GM12878 (cell line): ENCODE measurements at places on chromosomes 2 and 18. TPM values are rescaled to one million over a fixed set of nuclear protein-coding genes. Genes with fewer than 3 reads are reported as not detected.

TUBA4B gene
- not detected in 2 replicates for total RNA-seq

DNA sequence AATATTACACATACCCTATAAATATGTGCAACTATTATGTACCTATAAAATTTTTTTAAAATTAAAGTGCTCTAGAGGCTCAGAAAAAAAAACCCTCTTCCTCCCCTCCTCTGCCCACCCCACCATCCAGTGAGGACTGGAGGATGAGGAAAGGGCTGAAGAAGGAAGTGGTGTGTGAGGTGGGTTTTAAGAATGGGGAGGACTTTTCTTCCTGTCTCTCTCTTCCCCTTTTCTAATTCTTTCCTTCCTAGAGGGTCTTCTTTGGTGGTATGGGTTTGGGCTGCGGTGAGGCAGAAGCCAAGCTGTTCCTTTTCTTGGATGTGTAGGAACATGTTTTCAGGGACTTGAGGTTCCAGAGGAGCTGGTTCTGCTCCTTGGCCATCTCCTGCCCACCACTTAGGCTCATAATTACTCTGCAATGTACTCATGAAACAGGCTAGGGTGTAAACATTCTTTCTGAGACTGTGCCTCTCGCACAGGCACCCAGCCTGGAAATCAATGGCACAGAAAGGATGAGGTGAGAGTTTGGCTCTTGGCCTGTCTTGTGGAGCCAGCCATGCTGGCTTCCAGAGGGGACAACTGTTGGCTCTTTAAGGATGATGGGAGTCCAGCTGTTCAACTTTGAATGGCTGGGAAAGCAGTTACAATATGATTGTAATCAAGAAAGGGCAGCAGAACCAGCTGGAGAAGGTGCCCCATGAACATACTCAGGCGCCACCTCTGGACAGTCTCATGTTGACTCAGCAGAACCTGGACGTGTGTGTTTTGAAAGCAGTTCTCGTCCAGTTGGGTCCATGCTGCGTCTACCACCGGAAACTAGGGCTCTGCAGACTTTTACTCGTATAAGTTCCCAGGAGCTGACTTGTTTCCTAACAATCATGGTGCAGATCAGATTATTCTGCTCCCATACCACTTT, 38.3 kb downstream of the IL1RL2 start:
- no peak for DNase-seq

- DNase-seq: no peak
Observed at GRCh38 chr2:240645346-240645745, 20.1 kb downstream of the GPR35 start.

DNA sequence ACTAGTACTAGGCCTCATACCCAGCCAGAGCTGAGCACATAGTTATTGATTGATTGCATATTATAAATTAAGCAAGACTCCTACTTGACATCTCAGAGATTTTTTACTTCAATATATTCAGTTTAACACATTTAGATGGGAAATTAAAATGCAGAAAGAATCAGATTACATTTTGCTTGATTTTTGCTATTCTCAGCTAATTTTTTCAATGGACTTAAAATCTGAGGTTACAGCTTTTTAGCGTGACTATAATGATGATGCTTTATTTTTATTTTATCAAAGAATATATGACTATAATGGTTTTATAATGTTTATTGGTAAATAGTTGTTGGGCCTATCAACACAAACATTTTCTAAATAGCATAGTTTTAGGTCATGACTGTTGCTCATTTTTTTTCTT, 493.0 kb upstream of the CNTNAP5 start:
- DNase-seq: no peak

DNA sequence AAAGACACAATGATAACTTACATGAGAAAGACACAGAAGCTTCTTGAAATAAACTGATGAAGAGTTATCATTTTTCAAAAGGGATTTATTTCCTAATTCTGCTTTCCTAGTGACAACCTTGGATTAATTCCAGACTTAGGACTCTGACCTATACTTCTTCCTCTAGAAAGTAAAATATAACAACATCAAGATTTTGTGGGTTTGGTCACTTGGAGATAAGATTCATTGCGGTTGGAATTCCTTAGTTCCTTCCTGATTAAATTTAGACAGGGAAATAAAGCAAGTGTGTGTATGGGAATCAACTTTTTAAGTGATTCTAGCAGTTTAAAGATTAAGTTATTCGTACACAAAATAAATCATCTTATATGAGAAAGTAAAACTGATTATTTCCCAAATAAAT, 208.4 kb upstream of the CCDC150 start:
- DNase-seq: no peak

YES1 gene
- total RNA-seq: 5.6 and 6.5 TPM in 2 replicates

DNA sequence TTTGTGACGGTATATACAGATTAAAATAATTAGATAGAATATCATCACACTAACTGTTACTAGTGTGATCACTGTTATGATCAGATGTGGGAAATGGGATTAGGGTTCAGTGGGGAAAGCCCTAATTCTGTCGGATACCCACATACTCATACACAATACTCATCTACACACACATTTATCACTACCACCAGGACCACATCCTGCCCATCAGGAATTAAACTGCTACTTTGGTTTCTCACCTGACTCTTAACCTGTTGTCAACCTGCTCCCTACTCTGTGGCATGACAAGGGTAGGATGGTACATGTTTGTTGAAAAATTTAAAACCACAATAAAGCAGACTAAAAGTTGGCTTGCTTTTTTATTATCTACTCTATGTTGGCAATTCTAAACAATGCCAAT, 24.8 kb upstream of the CYP26B1 start:
- DNase-seq: no peak

DNA sequence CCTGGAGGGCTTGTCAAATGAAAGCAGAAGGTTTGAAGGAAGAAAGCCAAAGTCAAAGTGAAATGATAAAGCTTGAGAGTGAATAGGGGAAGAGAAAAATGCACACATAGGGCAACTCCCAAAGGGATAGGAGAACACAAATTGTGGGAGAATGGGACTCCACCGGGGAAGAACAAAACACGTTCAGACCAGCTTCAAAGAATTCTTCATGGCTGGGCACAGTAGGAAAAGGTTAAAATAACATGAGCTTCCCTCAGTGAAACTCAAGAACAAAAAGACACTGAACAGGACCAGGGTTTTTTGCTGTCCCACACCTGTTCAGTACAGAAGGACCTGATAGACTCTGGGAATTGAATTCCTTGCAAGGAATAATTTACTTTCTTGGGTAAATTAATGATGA, 123.1 kb upstream of the NCKAP5 start:
- no peak for DNase-seq

DNA sequence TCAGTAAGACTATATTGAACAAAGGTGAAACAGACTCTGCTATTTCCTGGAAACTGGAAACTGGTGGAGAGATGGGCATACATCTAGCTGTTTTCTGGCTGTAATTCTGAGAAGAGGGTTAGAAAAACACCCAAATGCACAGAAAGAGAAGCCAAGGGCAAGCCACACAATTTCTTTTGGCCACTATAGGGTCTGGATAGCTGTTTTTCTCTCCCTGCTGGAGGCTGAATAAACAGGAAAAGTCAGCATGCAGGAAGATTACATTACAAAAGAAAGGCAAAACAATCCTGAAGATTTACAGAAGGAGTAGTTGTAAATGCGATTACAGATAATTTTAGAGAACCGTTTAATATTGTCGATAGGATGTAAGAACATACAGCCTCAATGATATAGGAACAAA, 186.2 kb upstream of the REG3G start:
- no peak for DNase-seq

DNA sequence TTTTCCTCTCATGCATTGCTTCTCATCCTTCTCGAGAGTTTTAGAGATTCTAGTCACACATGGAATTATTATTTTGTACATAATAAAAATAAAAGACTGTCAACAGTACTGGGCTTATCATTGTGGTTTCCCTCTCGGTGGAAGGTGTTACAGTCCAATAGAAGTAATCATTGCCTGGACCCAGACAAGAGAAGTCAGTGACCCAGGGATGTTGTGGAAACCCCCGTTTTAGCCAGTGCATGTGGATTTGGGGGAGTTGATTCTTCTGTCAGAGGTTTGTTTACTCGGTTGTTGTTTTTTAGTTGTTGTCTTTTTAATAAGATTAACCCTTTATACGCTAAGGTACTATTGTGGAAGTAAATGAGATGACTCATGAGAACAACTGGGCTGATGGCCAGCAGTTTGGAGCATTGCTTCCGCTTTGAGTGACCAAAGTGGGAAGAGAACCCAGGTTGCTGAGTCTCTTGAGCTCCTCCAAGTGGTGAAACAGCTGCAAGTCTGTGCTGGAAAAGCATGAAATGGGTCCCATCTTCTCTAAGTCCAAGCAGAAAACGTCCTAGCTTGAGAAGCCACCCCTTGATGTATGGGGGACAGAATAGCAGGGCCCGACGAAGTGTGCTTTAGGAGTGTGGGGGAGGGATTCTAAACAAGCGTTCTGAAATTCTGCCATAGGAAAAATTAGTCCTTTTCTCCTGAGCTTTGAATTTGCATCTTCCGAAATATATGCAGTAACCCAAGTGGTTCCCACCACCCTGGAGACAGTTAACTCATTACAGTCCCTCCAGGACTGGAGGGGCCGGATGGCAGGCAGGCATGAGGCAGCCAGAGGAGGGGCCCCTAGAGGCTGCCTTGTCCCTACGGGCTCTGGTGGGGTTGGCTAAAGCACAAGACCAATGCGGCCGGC, 61.8 kb upstream of the GPR45 start:
- DNase-seq: no peak

DNA sequence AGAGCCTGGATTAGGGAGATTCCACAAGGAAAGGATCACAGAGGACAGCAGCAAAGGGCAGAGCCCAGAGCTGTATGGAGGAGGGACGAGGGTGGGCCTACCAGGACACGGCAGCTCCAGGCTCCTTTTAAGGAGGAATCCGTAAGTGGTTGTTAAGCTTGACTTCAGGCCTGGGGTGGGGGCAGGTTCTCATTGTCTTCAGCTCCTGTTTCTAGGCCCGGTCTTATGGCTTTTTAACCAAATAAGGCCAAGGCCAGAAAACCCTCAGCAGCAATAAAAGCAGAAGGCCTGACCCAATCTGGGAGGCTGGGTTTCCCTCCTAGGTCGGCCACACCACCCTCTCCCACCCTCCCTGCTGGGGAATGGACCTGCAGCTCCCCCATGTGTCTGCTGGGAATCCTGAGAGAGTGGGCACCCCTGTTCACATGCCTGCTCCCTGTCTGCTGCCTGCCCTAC, 111.2 kb downstream of the PLB1 start:
- DNase-seq: no peak

ACMSD gene
- total RNA-seq: not detected in 2 replicates

- no peak for DNase-seq
Observed at GRCh38 chr2:105795575-105795934, 50.8 kb downstream of the NCK2 start.

SPATA3 gene
- total RNA-seq: 0.19 TPM in 1 of 2 replicates, not detected in the other

DNA sequence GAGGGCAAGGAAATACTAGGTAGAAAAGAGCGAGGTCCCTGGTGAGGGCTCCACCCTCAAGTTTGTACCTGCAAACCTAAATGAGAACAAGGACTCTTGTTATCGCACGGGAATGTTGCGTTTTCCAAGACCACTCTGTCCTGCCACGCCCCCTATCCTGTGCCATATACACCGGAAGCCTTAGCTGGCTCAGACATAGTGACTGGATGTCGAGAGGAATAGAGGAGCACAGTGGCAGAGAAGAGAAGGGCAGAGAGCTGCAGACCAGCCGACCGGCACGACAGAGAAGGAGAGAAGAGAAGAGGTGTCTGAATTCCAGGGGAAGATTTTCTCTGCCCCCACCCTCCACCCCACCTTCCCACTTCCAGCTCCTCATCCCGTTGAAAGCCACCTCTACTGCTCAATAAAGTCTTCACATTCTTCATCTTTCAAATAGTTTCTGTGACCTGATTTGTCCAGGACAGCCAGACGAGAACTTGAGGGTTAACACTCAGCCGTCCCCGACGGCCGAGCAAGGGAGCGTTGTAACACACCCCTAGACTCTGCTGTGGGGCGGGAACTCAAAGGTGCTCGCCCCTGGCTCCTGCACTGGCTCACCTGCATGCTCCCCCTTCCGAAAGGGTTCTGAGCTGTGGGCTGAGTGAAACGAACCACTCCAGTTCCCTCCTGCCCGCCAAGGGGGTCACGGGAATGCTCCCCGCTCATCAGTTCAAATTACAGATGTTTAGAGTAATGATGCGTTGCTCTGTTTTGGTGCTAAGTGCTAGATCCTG, 24.9 kb upstream of the COL3A1 start:
- no peak for DNase-seq

APCDD1 gene
- not detected in 2 replicates for total RNA-seq

GRCh38 chr2:176081837-176082524, 1.8 kb downstream of the EVX2 start:
- no peak for DNase-seq

AAMP gene
- 64.8 and 66.3 TPM in 2 replicates for total RNA-seq

DNA sequence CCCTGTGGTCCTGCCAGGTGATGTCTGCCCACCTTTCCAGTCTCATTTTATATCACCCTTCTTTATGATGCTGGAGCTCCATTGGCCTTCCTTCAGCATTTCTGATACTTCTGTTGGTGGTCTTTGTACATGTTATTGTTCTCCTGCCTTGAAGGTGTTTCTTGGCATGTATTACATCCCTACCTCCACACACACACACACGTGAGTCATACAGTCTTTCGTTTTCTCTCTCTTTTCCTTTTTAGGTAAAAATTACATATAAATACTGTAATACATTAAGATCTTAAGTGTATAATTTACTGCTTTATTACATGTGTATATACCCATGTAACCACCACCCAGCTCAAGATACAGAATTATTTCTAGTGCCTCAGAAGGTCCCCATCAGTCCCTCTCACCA, 10.2 kb upstream of the ADGRF3 start:
- DNase-seq: no peak

PLCL1 gene
- total RNA-seq: 0.40 and 0.46 TPM in 2 replicates

DNA sequence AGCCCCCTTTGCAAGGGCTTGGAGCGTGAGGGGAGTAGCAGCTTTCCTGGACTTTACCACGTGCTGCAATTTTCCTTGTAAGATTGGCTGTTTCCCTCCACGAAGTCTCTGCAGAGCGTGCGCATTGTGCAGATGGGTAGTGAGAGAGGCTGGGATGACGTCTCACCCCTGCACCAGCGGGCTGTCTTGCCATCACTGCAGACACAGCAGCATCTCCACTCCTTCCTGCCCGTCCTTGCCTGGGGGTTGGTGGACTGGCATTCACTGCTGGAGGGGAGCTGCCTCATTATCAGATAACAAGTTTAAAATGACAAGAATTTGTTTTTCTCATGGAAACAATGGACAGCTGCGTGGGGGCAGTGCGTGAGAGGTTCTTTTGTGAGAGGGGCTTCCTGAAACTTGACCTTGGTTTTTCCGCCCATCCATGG, 45.3 kb upstream of the HS6ST1 start:
- DNase-seq: no peak

DNA sequence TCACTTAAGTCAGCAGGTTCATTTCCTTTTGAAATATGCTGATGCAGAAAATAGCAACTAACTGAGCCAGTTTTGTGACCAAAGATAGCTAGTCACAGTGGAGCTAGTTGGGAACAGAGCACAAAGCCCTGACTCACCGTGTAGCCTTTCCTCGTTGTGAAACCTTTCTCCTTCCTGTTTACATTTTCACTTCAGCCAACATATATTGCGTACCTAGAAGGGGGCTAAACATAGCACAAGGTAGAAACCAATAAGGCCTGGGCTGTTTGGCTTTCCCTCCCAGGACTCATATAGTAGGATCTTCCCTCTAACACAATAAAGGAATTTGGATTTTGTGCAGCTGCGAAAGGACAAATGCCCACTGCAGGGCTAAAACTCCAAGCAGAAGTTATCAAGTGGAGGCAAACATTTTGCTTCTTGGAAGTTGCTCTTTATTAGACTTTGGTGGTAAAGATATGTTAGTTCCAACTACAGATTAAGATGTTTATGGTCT, 24.5 kb upstream of the LPIN2 start:
- DNase-seq: peak; percentile 77
